ENCODE measurements at places on chromosomes 4 and X.

- peak; percentile 54 for DNase-seq
These were observed 30.0 kb upstream of the ANXA5 start for GRCh38 chr4:121726642-121727268.

DNA sequence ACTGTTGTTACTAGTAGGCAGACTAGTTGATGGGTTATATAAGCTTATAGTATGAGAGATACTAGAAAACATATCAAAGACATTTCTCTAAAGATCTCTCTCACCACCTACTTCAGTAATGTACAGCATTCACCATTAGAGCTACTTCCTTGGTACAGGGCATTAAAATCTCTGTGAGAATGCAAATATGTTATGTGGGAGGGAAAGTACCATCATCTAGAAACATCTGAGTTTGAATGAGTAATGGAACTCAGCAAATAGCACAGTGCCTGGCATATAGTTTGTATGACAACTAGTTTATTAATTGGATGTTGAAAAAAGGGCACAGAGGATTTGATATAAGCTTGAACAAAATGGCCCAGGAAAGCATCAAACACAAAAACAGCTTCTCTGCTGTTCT lies 211.1 kb downstream of the GLUD2 start:
- no peak for DNase-seq

DNA sequence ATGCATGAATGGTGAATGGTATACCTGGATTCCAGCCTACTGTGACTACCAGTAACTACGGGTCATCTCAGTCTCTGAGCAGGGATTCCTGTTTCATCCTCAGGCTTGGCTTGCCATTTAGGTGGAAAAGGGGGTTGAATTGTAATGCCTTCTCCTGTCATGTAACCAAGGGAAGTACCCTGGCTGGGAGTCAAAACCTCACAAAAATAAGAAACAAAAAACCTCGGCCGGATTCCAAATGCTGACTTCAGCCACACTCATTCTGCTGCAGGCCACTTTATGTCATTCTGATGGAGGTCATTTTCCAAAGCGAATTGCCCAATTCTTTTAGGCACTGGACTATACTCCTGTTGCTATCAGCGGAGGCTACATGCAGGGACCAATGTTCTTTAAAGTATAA lies 324.7 kb downstream of the LDB2 start:
- DNase-seq = peak; percentile 59

DNA sequence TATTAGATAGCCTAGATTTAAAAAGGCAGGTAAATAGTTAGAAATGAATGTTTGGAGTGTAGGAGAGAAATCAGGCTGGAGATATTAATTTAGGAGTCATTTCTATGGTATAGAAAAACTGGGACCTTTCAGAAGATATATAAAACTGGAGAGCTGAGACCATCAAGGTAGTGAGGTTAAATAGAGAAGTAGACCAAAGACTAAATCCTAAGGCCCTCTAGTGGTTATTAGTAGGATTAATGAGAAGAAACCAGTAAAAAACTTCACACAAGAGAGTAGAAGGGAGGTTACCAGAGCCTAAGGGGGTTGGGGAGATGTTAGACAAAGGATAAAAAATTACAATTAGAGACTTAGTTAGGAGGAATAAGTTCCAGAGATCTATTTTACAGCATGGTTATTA lies 351.0 kb upstream of the SPANXN1 start:
- DNase-seq = peak; percentile 7

DNA sequence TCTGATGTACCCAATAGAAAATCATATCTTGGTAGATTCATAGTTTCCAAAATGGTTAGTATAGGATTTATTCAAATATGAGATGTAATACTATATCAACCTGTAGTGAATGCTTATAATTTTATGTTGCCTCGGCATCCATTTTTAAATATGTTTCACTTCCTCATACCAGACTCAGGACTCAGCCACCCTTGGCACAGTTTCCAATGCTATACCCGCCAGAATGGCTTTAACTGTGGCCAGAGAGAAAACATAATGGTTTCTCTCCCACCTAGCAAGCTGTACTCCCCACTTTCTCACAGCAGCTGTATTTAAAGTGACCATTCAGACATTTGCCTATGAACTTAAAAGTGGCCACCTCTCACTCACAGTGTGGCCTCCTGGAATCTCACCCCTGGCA lies 466.6 kb upstream of the PABPC4L start:
- no peak for DNase-seq
